Thymus (tissue), 14 donors: ENCODE measurements at places on chromosomes 13 and 19. TPM values are rescaled to one million over a fixed set of nuclear protein-coding genes. Genes with fewer than 3 reads are reported as not detected.

The SHANK1 gene
- polyA plus RNA-seq: 0.39 TPM

The ZNF155 gene
- 8.6 TPM for polyA plus RNA-seq

GRCh38 chr13:38530492-38530891 is 156.4 kb upstream of the FREM2 start:
- DNase-seq: no peak

The TNFRSF19 gene
- polyA plus RNA-seq: 7.6 TPM

The SIGLECL1 gene
- 0.09 TPM for polyA plus RNA-seq

The KLHL1 gene
- 0.05 TPM for polyA plus RNA-seq

DNA sequence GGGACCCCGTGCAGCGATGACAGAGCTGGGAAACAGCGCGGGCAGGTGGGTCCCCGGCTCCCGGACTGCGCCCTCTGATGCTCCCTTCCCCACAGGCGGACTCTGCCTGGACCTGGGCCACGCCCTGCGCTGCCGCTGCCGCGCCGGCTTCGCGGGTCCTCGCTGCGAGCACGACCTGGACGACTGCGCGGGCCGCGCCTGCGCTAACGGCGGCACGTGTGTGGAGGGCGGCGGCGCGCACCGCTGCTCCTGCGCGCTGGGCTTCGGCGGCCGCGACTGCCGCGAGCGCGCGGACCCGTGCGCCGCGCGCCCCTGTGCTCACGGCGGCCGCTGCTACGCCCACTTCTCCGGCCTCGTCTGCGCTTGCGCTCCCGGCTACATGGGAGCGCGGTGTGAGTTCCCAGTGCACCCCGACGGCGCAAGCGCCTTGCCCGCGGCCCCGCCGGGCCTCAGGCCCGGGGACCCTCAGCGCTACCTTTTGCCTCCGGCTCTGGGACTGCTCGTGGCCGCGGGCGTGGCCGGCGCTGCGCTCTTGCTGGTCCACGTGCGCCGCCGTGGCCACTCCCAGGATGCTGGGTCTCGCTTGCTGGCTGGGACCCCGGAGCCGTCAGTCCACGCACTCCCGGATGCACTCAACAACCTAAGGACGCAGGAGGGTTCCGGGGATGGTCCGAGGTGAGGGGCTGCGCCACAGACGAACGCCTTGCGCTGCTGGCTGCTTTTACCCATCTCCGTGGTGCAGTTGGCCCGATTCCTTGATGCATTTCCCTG is 7.8 kb upstream of the SELENOV start:
- no peak for DNase-seq

- no peak for DNase-seq
Measured at GRCh38 chr13:79482281-79482970, 1.5 kb downstream of the NDFIP2 start.

DNA sequence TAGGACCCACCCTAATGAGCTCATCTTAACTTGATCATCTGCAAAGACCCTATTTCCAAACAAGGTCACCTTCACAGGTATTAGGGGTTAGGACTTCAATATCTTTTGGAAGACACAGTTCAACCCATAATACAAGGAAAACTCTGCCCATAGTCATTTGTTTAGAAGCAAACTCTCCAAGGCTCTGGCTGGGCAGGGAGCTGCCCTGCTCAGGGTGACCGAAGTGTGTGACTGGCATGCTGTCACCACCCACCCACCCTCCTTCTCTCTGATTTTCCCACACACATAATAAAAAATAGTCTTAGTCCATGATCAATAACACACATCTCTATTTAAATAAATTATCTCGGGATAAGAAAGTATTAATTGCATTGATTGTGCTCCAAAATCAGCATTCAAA is 161.1 kb downstream of the KCTD15 start:
- DNase-seq: no peak

The RPL18 gene
- 2,606 TPM for polyA plus RNA-seq

The FAM32A gene
- polyA plus RNA-seq: 94.2 TPM

- no peak for DNase-seq
Measured at GRCh38 chr19:54473071-54473891, at the start of gene CDC42EP5. TSS of gene CDC42EP5 (minus strand) at chr19:54473296. CDS start at chr19:54465547, 7,749 bp downstream.

DNA sequence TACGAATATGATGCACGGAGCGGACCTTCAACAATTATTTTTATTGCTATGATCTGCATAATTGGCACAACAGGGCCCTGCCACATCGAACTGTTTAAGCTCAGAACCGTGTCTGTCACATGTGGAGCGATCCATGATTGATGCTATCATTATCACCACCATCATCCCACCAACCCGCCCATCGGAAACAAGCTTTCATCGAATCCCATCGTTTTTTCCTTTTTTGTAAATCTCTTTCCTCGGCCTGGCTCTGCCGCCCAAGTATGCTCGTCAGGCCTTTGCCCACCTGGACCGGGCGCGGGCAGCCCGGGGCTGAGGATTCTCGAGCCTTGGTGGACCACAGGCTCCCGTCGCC is 533 bp upstream of the DCAF15 start:
- DNase-seq: no peak

The OR10H3 gene
- polyA plus RNA-seq: not detected

GRCh38 chr19:49906879-49907564 is 10.3 kb upstream of the IL4I1 start:
- no peak for DNase-seq

DNA sequence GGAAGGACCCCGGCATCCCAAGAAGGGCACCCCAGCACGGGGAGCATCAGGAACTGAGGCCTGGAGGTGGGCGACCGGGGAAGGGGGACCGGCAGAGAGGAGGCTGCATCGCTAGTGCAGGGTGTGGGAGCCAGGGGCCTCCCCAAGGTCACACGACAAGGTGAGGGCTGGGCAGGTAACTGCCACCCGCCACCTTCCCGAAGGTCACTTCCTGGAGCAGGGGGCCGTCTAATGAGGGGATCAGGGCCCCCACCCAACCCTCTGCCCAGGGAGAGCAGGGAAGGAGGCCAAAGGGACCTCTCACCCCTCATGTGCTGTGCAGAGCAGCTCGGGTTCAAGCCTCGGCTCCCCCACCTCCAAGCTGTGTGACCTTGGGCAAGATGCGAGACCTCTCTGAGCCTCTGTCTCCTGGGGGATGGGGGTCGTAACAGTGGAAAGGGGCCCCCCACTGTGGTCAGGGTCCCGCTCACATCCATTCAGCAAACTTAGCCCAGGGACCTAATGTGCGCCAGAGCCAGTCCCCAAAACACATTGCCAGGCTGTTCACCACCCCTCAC is 6.0 kb downstream of the ZBTB7A start:
- DNase-seq: no peak

DNA sequence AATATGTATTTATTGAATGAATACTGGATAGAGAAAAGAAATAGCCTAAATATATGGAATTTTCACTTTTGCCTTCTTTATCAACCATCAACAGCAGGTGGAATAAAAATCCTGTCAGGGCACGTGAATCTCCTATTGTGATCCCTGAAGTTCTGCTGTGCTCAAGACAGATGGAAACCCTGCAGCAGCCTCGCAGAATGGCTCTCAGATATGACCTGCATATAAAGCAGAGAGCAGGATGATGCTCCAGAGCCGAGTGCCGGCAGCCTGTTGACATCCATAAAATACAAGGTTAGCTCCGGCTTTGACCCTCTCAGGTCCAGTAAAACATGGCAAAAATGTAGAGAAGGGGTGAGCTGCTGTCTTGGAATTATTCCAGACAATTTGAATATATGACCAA is 659.3 kb downstream of the DIAPH3 start:
- no peak for DNase-seq

The PLK5 gene
- polyA plus RNA-seq: 0.25 TPM

GRCh38 chr13:91400063-91400399 is 1.6 kb downstream of the GPC5 start:
- DNase-seq: no peak

DNA sequence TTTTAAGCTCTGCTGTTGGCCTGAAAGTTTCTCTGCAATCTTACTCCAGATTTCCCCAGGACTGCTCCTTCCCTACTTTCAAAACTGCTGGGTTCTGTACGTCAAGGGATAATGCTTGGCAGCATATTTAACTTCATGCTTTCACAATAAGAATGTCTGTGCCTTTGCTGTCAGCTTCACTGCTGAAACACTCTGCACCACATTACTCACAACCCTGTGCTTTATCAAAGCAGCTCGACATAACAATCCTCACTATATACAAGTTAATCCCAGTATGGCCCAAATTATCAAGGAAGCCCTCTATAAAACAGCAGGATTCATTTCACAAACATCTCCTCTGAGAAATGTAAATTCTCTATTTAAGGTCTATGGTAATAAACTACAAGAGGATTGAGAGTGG is 17.5 kb downstream of the LATS2 start:
- no peak for DNase-seq

DNA sequence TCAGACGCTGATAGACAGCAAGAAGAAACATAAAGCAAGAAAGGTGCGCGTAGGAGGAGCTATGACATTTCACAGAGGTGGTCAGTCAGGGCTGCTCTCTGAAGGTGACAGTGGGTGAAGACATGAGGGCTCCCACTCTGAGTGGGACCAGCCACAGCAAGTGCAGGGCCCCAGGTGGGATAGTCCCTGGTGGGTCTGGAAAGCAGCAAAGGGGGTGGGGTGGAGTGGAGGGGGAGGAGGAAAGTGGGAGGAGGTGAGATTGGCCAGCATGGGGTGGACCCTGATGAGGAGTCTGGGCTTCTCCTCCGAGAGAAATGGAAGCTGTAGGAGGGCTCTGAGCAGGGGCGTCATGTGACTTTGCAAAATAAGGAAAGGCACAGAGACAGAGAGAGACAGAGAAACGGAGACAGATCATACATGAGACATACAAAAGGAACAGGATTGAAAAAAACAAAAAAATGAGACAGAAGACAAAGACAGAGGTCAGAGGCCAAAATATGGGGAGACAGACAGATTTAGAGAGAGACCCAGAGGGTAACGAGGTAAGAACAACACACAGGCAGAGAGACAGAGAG is 2.7 kb downstream of the MAP4K1 start:
- DNase-seq: no peak

DNA sequence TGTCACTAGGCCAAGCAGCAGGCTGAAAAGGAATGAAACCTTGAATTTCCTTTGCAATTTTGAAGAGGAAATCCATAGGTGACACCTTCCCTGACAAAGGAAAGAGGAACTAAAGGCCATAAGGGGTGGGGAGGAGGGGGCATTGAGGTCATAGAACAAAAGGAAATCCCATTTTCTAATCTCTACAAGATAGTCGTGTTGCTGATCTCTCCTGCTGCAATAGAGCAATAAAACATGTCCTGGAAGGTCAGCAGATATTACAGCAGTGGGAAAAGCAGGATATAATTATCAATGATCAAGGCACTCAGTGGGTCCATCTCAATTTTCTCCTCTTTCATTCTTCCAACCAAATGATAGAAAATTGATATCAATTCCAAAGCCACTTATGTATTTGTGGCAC is 20.3 kb upstream of the RAP2A start:
- no peak for DNase-seq

DNA sequence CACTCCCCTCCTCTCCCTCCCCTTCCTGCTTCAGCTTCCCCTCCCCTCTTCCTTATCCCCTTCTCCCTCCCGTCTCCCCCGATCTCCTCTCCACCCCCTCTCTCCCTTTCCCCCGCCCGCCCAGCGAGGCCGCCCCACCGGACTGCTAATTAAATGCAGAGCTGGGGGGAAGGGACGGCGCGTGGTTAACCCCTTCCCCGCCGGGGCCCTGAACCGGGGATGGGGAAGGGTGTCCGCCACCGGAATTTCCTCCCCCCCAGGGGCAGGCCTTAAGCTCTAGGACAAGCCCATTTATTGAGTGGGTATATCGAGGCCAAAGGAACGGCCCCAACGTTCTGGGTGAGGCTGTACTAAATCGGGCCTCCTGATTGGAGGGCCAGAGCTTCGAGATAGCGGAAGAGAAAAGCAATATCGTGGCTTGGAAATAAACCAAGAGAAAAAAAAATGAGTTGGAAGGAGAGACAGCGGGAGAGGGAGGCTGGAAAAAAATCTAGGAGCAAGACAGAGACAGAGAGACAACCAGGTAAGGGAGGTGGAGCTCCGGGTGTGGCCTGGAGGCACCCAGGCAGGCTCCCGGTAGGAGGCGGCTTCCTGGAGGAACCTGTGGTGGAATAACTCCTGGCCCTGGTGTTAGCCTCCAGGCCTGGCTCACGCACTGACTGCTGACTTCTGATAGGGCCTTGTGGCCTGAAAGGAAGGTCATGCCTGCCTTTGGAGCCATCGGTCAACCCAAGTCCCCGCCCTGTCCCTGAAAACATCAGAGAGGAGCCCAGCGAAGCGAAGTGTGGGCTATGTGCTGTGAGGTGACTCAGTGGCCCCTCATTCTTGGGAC is 11.6 kb upstream of the JUND start:
- DNase-seq: no peak

DNA sequence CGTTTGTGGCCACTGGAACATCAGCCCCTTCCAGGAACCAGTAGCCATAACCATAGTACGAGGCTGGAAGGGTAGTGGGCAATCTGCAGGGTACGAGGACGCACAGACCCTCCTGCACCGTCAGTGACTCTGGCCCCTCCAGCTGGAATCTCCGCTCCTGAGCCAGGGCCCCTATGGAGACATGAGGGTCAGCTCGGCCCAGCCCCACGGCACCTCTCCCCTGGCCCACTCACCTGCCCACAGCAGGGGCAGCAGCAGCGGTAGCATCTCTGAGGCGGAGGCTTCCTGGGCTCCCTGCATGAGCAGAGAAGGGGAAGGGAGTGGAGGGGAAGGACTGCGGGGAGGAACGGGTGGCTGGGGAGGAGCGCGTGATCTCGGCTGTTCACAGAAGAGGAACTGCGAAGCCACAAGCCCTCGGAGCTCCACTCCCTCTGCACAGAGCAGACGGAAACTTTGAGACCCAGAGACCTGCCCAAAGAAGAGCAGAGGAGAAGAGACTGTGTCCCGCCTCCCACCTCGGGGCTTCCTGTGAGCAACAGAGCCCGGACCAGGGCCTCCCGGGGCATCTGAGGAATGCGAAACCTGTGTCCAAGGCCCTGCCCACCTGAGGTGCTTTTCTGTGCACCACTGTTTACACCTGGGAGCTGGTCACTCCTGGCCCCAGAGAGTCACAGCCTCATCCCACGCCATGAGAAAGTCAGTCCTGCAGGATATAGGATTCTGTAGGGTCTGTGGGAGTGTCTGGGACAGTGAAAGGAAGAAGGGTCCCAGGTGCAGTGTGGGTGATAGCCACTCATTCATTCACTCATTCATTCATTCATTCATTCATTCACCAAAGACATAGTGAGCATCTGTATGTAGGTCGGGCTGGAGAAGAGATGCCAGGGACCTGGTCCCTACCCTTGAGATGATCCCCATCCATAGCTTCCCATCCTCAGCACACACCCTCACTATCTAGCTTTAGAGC is at the start of gene SIGLEC6:
Gene SIGLEC6, minus strand, starts transcription at position 322 of the 967 bp plus-strand sequence. Its CDS starts 22 bp downstream, at position 300.
- no peak for DNase-seq

- no peak for DNase-seq
Measured at GRCh38 chr19:958967-959855, 24.9 kb upstream of the WDR18 start.

GRCh38 chr13:104816726-104817125 is 1718.7 kb downstream of the EFNB2 start:
- DNase-seq: no peak
